CD4-positive, alpha-beta T cell treated with Interleukin-17A for 1 hour (primary cell): ENCODE measurements at places on chromosomes 5 and 9.

DNA sequence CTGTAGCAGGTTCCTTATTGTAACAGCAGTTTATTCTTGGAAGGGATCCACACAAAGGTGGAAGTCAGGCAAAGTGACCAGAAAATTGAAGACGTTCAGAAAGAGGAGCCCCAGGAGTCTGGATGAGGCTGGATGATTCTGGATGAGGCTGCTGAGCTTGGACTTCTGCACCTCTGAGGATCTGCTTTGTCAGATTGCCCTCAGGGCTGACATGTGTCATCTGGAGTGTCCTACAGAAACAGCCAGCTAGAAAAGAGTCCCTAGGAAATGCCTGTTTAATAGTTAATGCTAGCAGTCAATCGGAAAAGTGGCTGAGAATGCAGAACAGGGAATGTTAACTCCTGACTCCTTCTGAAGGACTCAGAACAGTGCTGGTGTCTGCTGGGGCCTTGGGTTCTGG is 236.4 kb downstream of the LRRC70 start:
- no peak for DNase-seq

GRCh38 chr9:96554326-96554725 is 65.3 kb downstream of the CDC14B start:
- DNase-seq: no peak

DNA sequence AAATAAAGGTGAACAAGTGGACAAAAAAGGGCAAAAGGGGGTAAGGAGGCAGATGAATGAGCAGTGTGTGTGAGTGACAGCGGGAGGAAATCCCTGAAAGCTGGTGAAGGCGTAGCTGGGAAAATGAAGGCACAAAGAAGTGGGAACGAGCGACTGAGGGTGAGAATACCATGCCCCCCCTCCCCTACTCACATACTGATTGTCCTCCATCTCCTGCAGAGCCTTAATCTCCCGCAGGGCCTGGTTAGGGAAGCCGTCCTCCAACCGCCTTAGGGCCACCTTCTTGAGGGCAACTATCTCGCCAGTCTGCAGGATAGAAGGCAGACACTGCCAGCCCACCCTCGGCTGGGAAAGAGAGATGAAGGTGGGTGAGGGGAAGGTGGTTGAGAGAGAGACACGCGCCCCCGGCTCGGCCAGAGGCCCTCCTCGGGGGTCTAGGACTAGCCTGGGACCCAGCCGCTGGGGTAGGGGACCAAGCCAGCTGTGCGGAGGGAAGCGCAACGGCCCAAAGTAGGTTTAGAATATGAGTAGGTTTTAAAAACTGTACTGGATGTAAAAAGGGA is 522 bp downstream of the CDK20 start:
- DNase-seq: no peak

DNA sequence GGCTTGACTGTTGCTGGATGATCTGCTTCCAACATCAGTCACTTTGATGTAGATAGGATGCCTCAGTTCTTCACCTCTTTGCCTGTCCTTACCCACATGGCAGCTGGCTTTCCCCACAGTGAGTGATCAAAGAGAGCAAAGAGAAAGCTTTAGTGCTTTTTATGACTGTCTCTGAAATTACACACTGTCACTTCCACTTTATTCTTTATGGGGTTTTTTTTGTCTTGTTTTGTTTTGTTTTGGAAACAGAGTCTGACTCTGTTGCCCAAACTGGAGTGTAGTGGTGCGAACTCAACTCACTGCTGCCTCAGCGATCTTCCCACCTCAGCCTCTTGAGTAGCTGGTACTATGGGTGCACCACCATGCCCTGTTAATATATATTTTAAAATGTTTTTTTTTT is 32.4 kb upstream of the C5orf24 start:
- DNase-seq: peak; percentile 21

- DNase-seq: no peak
These were observed 7.7 kb downstream of the CDK7 start for GRCh38 chr5:69242215-69242927.

DNA sequence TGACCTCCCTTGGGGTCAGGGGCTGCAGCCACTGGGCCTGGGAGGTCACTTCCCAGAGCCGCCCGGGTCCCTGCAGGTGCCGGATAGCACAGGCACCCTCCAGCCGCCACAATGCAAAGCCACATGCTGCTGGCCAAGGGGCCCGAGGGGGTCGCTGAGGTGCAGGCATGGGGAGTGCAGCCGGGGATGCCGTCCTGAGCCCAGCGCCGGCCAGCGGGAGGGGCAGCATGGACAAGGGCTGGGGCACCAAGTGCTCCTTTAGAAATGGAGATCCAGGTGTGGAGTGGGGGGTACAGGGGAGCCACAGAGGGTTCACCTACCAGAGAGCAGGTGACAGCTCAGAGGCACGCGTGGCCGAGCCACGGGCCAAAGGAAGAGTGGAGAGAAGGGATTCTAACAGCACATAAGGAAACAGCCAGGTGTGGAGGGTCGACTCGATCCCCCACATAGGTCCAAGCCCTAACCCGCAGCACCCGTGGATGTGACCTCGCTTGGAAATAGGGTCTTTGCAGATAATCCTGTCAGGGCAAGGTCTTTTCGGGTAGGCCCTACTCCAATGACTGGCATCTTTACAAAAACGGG is 24.7 kb downstream of the ZDHHC11B start:
- DNase-seq: no peak

DNA sequence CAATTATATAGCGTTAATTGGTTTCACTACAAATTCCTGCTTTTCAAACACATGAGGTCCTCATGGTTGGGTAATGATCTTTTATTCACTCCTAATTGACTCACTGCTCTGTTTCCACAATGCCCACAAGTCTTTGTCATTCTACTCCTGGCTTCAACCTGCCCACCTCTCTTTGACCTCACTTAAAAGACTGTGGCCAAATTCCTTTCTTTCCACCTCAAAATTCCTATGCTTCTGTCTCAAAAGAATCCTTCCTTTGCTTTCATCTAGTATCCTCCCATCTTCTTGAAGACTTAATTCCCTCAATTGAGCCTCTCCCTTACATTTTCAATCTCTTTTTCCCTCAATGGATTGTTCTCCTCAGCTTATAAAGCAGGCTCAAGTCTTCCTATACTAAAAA is 4.9 kb downstream of the APBA1 start:
- DNase-seq: no peak

DNA sequence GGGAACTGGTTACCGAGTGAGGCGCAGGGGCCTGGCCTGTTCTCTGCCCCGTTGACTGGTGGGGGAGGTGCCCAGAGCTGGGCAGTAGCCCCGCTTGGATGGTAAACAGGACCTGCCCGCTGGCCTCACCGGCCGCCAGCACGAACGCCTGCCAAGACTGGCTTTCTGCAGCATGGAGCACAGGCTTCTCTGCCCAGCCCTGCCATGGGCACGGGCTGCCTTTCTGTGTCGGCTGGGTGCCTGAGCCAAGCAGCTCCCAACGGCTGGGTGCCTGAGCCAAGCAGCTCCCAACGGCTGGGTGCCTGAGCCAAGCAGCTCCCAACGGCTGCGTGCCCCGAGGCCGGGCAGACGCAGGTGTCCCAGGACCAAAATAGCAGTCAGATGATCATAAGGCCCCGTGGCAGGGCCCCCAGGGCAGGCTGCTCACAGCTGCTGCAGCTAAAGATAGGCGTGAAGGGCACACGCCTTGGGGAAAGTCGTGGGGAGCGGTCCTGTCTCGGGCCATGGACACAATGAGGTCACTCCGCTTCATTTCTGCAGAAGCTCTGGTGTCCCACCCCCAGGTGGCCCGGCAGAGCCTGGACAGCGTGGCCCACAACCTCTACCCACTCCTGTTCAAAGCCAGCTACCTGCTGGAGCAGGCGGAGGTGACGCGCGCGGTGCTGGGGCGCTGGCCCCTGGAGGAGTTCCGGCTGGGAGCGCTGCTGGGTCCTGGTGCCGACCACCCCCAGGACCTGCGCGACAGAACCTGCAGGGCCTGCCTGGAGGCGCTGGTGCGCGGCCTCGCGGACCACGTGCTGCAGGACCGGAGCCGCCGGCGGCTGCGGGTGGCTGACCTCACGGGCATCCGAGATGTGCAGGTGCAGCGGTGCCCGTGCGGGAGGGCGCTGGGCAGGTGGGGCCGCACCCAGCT is at the start of gene LRRC14B:
Gene LRRC14B, plus strand, starts transcription at position 460 of the 913 bp plus-strand sequence. Its CDS starts 44 bp downstream, at position 504.
- DNase-seq: no peak

DNA sequence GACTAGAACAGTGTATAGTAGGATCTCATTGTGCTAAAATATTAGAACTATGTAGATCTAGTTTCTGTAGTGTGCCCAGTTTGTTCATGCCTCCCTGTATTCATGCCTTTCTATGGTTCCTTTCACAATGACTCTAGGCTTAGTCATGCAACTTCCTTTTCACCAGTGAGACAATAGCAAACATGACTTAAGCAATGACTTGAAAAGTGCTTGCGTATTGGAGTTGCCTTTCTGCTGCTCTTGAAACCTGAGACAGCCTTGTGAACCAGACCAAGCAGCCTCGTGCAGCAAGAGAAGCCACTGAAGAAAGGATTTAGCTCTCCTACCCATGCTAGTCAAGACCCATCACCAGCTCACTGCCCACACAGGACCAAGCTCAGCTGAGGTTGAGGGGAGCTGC is 294.5 kb upstream of the TAS2R1 start:
- no peak for DNase-seq

- DNase-seq: no peak
These were observed 155.8 kb upstream of the GRAMD2B start for GRCh38 chr5:126267438-126267837.

GRCh38 chr9:77163884-77164283 is 13.4 kb upstream of the VPS13A start:
- DNase-seq: no peak

DNA sequence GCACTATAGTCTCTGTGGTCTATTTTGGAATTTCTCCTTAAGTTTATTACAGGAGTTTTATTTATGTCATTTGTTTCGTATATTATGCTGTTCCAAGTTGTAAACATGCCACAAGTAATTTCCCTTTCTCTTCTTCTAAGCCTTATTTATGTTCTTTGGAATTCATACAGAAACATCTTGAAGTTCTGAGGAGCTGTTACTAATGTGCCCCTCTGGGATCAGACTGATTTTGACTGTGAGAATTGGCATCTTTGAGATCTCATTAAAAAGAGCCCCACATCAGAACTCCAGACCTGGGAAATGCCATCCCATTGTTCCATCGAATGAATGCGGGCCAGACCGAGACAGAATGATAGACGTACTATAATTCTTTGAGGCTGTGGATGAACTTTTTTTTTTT is 138.8 kb upstream of the CD180 start:
- no peak for DNase-seq

GRCh38 chr5:158802941-158803341 is 296.8 kb downstream of the EBF1 start:
- DNase-seq: no peak

GRCh38 chr9:104506565-104506964 is 2.5 kb downstream of the OR13F1 start:
- DNase-seq: no peak

DNA sequence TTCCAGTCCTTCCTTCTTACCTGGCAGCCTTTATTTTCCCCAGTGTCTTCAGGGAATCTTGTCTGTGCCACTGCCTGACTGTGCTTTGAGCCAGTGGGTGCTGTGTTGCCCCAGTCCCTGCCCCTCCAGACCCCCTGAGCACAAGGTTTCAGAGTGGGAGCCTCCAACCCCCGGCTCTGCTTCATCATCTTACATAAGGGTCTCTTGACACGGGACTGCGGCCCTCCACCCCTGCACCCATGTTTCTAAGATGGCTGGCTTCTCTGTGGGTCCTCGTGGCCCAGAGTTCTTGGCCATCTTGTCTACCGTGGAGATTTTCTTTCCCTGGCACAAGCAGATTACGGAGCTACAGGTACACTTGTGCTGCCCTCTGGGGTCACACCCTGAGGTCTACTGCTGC is 194.1 kb downstream of the CACNA1B start:
- DNase-seq: no peak

DNA sequence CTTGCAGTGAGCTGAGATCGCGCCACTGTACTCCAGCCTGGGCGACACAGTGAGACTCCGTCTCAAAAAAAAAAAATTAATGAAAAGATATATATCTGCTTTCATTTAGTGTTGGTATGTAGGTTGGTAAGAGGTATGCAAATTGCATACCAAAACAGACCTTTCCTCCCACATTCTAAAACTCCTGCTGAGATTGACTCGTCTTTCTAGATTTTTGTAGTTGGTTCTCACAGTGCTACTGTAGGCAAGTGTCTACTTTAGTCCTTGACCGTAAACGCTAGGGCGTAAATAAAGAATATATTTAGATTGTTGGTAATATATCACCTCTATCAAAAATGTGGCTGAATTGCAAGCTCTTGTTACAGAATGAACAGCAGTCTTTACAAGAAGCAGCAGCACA is 445.9 kb downstream of the CHSY3 start:
- no peak for DNase-seq

- no peak for DNase-seq
These were observed 5.5 kb upstream of the MRPS2 start for GRCh38 chr9:135494791-135495559.

DNA sequence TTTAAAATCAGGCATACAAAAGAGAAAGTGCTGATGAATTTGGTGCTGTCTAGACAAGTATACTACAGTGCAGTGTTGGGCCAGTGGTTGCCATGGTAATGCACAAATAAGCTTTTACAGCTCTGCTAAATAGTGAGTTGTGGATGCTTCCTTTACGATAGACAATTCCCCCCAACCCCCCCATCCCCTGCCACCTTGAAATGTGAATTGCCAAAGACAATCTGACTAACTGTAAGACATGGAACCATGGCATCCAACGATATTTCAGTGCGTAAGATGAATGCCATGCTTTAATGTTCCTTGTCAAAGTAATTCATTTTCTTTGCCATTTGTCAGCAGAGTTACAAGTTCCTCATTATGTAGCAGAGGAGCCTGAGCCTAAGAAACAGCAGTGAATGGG is 91.5 kb upstream of the NREP start:
- no peak for DNase-seq

GRCh38 chr5:19189176-19189575 is 798.8 kb downstream of the CDH18 start:
- no peak for DNase-seq

DNA sequence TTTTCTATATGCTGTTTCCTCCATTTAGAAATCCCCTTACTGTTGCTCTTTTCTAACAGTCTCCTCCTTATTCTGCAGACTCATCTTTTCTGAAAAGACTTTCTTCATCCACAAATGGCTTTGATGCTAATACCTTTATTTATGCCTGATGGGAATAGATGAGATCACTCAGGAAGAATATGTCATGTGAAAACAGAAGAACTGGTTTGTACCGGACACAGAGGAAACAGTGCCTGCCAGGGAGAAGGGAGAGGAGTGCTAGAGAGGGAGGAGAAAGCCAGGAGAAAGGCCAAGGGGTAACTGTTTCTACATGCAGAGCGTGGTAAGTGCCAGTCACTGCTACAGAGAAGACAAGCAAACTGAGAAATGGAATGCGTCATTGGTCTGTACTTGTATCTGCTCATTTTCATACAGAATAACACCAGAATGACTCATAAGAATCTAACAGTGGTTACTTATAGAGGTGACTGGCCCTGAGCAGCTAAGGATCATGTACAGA is 45.9 kb upstream of the PJA2 start:
- DNase-seq: no peak
